Tibial nerve (tissue), 4 donors: ENCODE measurements at places on chromosomes 2 and 18.
A peak's percentile ranks its signal among the peaks of the same experiment; 100 is the strongest.

DNA sequence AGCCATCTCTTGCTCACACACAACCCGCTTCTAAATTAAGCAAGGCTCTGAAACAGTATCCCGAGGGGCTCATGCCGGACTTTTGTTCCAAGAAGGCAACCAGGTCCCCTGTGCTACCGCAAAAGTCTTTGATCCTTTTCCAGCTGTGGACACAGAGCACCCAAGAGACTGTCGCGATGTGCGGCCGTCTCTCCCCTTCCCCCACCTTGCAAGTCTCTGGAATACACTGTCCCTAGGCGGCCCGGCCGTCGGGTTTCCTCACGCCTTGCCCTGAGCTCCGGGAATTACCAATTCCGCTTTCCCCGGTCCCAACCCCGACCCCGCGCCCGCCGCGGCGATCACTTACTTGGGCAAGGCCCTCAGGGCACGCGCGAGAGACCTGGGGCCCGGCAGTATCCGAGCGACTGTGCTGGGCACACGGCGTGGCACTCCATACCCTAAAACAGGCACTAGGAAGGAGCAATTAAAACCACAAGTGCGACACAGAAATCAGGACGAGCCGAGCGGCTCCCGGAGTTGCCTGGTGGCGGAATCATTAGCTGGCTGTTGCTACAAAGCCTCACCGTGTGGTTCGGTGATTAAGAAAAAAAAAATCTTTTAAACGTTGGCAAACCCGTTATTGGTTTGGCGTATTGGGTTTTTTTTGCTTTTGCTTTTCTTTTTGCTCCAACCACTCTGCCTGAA, 2.2 kb upstream of the DLX1 start:
- H3K4me3 ChIP-seq, result no peak overlapping the region
- no peak overlapping the region for H3K27ac ChIP-seq
- H3K27me3 ChIP-seq, result peaks cover 82% of the 10 kb centered on the region
- no peak for DNase-seq

DNA sequence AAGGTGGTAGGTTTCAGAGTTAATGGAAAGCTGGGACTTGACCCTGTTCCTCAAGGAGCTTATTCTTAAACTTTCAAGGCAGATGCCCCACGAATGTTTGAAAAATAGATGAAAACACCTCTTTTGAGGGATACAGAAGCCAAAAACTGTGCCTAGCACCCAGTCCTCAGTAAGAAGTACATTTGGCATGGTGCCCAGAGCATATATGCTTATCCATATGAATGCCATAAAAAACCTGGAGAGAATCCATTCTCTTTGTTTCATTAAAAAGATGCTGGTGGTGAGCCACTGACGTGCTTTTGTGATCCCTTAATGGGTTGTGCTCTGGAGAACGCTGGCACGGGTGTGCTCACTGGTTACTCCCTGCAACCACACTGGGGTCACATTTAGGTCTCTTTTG, 69.0 kb downstream of the IL1R2 start:
- no peak overlapping the region for H3K27ac ChIP-seq
- peaks cover 22% of the 10 kb centered on the region for H3K4me1 ChIP-seq
- H3K27me3 ChIP-seq, result no peaks in the 10 kb centered on the region

GRCh38 chr2:237774811-237775553, 23.6 kb upstream of the RBM44 start:
- peaks cover 74% of the 10 kb centered on the region for H3K36me3 ChIP-seq
- no peak overlapping the region for H3K27ac ChIP-seq
- H3K27me3 ChIP-seq, result no peaks in the 10 kb centered on the region
- DNase-seq, result peak; percentile 20

DNA sequence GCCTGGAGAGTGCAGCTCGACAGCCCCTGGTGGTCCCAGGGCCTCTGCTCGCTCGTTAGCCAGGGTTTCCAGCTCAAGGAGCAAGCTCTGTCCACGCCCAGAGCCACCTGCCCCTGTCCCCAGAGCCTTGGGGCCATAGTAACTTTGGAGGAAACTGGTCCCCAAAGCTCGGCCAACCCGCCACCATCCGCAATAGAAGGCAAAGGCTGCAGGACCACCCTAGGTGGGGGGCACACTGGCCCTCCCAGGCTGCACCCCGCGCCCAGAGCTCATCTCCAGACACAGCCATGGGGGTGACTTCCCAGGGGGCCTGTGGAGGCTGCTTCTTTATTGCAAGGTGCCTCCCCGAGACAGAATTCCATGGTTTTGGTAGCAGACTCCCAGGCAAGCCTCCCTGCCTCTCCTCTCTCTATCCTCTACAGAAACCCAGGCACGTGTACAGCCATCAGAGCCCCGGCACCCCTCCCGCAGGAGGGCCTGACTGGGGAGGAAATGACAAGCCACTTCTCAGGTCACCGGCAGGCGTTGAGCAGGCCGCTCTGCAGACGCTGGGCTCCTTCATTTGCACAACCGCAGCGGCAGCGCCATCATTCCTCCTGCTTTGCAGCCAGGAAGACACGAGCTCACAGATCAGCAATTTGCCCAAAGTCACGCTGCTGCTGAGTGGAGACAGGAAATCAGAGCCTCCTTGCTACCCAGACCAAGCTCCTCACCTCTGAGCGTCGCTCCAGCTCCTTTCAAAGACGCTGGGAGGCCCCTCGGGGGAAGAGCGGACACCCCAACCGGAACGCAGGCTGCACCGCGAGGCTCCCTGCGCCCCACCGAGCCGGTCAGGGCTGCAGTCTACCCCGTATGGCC, 80.2 kb downstream of the NDUFA10 start:
- no peak for DNase-seq
- H3K27ac ChIP-seq, result no peak overlapping the region
- H3K27me3 ChIP-seq, result no peaks in the 10 kb centered on the region

DNA sequence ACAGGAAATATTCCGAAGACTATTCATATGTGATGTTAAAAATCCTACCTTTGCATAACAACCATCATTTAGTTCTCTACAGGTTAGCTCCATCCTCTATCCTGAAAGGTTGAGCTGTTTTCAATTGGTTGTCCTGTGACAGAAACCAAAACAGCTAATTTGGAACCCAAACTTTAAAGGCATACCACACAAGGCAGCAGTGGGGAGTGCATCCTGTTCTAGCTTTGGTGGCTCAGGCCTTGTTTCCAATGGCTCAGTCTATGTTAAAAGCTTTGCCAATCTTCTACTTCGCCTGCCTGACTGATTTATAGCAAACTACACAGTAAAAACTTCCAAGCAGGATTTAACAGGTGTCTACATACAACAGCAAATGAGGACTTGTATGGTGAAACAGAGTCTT, 3.2 kb downstream of the CD226 start:
- no peak overlapping the region for H3K27ac ChIP-seq
- H3K4me1 ChIP-seq, result no peaks in the 10 kb centered on the region
- no peaks in the 10 kb centered on the region for H3K27me3 ChIP-seq
- DNase-seq, result no peak

- H3K36me3 ChIP-seq, result no peaks in the 10 kb centered on the region
- peaks cover 15% of the 10 kb centered on the region for H3K4me1 ChIP-seq
- no peak overlapping the region for H3K4me3 ChIP-seq
- no peak overlapping the region for H3K27ac ChIP-seq
- no peak for DNase-seq
- no peaks in the 10 kb centered on the region for H3K27me3 ChIP-seq
These were observed 5.3 kb upstream of the FOSL2 start for GRCh38 chr2:28387082-28387960.

- no peak for DNase-seq
- no peaks in the 10 kb centered on the region for H3K36me3 ChIP-seq
- no peak overlapping the region for H3K4me3 ChIP-seq
These were observed 114.7 kb upstream of the TNP1 start for GRCh38 chr2:216974321-216975302.

GRCh38 chr18:60448487-60449267, 76.1 kb upstream of the MC4R start:
- H3K4me1 ChIP-seq, result no peaks in the 10 kb centered on the region
- no peak overlapping the region for H3K27ac ChIP-seq
- no peaks in the 10 kb centered on the region for H3K36me3 ChIP-seq
- no peak overlapping the region for H3K4me3 ChIP-seq
- no peaks in the 10 kb centered on the region for H3K27me3 ChIP-seq

DNA sequence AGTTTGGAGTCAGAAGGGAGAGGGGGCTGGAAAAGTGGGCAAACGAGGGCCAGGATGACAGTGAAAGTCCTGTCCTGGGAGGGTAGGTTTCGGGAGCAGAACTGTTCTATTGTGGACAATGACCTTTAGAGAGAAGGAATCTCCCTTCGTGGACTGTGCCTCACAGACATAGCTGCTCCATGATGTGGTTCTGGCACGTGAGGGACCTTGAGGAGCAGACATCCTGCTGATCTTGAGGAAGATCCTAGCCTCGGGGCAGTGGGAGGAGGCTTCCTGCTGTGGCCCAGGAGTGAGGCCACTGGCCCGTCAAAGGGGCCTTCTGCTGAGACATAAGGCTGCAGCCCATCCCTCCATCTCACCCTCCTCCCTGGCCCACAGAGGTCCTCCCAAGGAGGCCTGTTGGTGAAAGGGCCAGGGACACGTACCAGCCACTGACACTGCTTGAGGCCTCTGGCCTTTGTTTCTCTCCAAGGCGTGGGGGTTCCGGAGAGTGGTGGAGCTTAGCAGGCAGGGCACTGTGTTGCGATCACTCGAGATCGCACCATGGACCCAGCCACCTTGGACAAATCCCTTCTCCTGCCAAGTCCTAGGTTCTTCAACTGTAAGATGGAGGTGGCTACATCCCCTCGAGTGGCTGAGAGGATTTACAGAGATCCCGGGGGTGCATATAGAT, 167.2 kb downstream of the CELF4 start:
- H3K4me1 ChIP-seq, result peaks cover 14% of the 10 kb centered on the region
- no peaks in the 10 kb centered on the region for H3K27me3 ChIP-seq
- no peak for DNase-seq
- H3K27ac ChIP-seq, result no peak overlapping the region
- H3K4me3 ChIP-seq, result no peak overlapping the region

- H3K27me3 ChIP-seq, result no peaks in the 10 kb centered on the region
- no peak overlapping the region for H3K27ac ChIP-seq
- no peak for DNase-seq
- no peak overlapping the region for H3K4me3 ChIP-seq
These were observed 173.8 kb downstream of the TMEM18 start for GRCh38 chr2:503288-503999.

DNA sequence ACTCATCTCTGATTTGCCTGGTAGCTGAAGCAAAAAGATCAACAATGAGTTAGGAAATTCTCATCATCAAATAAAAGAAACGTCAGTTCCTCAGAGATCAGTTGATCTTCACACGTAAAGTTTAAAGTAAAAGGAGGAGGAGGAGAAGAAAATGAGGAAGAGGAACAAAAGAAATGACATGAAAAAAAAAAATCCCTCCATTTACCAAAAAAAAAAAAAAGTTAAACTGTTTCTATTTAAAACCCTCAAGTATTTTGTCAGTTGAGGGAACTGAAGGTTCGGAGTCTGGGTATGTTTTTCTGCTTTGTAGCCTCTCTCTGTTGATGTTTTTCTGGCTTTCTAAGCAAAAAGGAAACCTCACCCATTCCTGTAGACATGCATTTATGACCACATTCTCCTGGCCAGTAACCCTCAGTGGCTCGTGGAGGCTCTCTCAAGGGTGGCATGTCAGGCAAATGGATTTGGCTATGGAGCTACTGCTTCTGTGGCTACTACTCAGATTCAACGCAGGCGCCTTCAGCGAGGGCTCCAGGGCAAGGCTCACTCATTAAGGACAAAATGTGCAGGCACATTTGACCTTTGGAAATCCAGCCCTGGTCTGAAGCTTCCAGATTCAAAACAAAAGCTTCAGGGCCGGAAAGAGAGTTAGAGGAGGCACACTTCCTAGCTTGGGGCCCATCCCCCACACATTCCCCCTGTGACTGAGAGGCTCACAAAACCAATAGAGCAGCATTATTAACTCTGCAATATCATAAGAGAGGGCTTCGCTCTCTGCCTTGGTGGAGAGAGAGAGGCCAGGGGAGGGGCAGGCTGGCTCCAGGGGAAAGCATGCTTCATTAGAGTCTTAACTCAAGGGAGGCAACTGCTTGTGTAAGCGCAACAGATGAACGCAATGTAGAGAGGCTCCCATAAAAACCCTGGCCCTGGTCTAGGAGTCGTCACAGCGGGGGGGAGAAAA, 22.3 kb downstream of the KLF7 start:
- peak; percentile 77 for DNase-seq
- peak overlapping the region; percentile 33 for H3K4me3 ChIP-seq
- peak overlapping the region; percentile 81 for H3K27ac ChIP-seq
- H3K4me1 ChIP-seq, result peaks cover 82% of the 10 kb centered on the region

DNA sequence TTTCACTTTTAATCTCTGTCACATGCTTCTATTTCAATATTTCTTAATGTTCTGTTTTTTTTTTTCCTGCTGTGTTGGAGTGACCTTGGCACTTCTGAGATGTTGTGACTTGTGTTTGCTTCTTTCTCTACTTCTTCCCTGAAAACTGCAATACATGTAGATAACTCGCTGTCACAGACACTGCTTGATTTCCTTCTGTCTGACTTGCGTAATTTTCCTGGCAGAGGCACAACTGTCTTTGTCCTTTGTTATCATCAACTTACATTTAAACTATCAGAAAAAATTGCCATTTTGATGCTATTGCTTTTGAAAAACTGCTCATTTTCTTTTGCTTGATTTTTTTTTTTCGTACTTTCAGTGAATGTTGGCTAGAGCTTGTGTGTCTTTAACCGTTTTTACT, 69.0 kb downstream of the BABAM2 start:
- H3K27ac ChIP-seq, result peak overlapping the region; percentile 79
- H3K4me3 ChIP-seq, result no peak overlapping the region
- DNase-seq, result peak; percentile 85
- peaks cover 71% of the 10 kb centered on the region for H3K4me1 ChIP-seq
- H3K36me3 ChIP-seq, result no peaks in the 10 kb centered on the region

GRCh38 chr2:26946841-26947784, 23.3 kb upstream of the MAPRE3 start:
- no peak overlapping the region for H3K4me3 ChIP-seq
- H3K4me1 ChIP-seq, result peaks cover 7% of the 10 kb centered on the region
- no peak overlapping the region for H3K27ac ChIP-seq
- no peaks in the 10 kb centered on the region for H3K36me3 ChIP-seq

DNA sequence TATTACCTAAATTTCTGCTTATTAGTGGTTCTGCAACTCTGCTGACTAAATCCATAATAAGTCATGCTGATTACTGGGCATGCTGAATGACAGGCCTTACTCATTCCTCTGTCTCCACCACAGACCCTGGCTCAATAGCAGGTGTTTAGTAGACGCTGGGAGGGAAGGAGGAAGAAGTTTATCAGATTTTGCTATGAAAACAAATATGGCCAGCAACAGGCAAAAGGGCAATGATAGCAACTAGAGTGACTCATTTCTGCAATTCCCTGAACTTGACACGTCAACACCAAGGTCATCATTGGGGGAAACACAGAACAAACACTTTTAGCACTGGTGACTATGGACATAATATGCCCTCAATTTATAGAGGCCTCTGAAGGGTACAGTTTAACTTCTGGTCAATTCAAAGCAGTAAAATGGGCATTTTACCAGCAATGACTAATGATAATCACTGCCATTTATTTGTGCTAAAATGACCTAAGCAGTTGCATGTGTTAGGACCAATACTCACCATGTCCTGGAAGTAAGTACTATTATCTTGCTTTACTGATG, 35.2 kb downstream of the TMEM163 start:
- no peaks in the 10 kb centered on the region for H3K4me1 ChIP-seq
- no peak overlapping the region for H3K4me3 ChIP-seq
- H3K27ac ChIP-seq, result no peak overlapping the region
- DNase-seq, result no peak
